Muscle of arm (tissue), 14 donors: ENCODE measurements at places on chromosomes 12 and 14. TPM values are rescaled to one million over a fixed set of nuclear protein-coding genes. Genes with fewer than 3 reads are reported as not detected.

- no peak for DNase-seq
These were observed 28.7 kb upstream of the CPNE8 start for GRCh38 chr12:38934078-38934584.

GRCh38 chr12:89935850-89936249 is 227.2 kb upstream of the ATP2B1 start:
- no peak for DNase-seq

DNA sequence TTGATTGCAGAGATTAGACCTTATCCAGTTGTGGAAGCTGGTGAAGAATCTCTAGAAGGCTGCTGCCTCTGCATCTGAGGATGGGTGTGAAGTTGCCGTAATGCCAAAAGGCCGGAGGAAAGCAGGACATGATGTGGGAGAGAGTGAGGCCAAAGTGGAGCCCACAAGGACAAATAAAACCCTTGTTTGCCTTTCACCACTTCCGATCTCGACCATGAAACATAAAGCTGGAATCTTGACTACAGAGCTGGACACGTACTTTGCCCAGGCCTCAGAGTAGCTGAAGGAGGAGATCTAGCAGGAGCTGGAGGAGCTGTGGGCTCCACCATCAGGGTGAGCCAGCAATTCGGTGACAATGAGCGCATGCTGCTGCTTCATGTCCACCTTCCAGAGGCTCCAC is 5.0 kb upstream of the CACNA1C start:
- no peak for DNase-seq

DNA sequence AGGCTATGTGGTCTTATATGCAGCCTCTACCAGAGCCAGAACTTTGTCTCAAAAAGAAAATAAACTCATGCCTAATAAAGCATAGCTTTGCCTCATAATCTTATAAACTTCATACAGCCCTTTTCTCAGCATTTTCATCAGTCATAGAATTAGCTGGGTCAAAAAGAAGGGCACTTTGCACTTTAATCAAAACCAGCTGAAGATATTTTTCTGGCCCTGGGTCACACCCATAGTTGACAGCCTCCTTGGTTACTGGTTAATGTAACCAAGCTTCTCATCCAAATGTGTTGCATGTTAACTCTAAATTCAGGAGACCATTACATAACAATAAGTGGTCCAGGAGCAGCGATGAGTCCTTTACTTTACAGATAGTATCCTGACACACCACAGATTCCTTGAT is 558.2 kb downstream of the FLRT2 start:
- no peak for DNase-seq

GRCh38 chr12:7444537-7444936 is 584 bp upstream of the CD163L1 start:
- DNase-seq: no peak

GRCh38 chr12:132327336-132328171 is 1.8 kb downstream of the GALNT9 start:
- no peak for DNase-seq

GRCh38 chr12:71731439-71732356 is 23.0 kb upstream of the RAB21 start:
- DNase-seq: no peak

- DNase-seq: no peak
These were observed 175.2 kb upstream of the GRIN2B start for GRCh38 chr12:14156606-14157005.

DNA sequence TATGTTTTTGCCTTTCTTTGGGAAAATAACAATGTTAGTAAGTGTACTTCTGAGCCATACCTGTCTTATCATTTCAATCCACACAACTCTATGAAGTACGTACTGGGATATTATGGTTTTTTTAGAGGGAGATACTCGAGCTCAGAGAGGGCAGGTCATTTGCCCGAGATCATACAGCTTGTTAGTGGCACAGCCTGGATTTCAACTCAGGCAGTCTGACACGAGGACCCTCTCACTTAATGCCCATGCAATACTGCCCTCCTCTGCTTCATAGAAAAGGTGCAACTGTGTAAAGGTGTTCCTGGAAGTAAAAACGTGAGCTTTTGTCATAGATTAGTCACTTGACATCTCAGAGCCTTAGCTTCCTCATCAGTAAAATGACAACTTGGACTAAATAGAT is 128.0 kb downstream of the NDUFA12 start:
- DNase-seq: no peak

DNA sequence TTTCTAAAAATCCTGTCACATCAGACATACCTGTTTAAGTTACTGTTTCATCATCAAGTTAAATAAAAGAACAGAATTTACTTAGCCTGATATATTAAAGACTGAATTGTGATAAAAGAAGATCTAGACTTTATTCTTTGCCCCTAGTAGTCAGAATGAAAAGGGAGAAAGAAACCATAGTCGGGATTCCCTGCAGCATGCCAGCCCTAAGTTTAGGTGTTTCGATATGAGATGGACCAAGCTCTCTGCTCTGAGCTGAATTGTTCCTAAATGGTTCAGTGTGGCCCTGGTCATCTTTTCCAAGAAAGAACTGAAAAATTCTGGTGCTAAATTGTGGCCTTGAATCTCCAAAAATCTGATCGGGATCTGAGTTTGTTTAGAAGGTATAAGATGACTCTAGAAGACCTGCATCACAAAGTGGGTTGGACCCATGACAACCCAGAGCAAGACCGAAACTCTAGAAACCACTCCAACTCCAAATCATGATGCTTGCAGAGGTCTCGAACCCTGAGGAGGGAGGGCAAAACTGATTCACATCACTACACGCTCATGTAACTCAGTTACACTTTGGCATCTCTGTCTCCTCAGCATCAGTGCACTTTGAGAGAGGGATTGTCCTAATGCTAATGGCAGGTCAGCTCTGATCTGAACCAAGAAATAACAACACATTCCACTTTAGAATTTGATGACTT is 15.7 kb downstream of the PTGER2 start:
- no peak for DNase-seq

DNA sequence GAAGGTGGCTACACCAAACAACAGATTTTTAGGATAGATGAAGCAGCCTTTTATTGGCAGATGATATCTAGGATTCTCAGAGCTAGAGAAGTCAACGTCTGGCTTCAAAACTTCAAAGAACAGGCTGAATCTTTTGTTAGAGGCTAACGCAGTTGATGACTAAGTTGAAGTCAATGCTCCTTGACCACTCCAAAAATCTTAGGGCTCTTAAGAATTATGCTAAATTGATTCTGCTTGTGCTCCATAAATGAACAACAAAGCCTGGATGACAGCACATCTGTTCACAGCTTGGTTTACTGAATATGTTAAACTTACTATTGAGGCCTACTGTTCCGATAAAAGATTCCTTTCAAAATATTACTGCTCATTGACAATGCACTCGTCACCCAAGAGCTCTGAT is 13.0 kb upstream of the CDKN3 start:
- no peak for DNase-seq

- DNase-seq: peak; percentile 21
These were observed at the start of gene LRRC43 for GRCh38 chr12:122182887-122183587. LRRC43 (plus strand) TSS chr12:122183123; CDS start chr12:122183145, 22 bp downstream.

Gene GLT1D1
- polyA plus RNA-seq: 1.8 TPM

Gene ACSM4
- not detected for polyA plus RNA-seq

Gene AQP6
- polyA plus RNA-seq: 0.07 TPM

Gene PIWIL1
- polyA plus RNA-seq: not detected

Gene HCAR2
- polyA plus RNA-seq: 0.18 TPM

Gene RBP5
- polyA plus RNA-seq: 4.0 TPM

Gene ABCD2
- not detected for polyA plus RNA-seq

Gene KLRC3
- polyA plus RNA-seq: 0.39 TPM
